ENCODE measurements at places on chromosomes 11 and 22. TPM values are rescaled to one million over a fixed set of nuclear protein-coding genes. Genes with fewer than 3 reads are reported as not detected.

C22orf42 gene
- total RNA-seq = not detected

- H3K4me1 ChIP-seq = no peaks in the 10 kb centered on the region
- DNase-seq = no peak
- H3K27ac ChIP-seq = no peak overlapping the region
- no peak overlapping the region for H3K4me3 ChIP-seq
- no peaks in the 10 kb centered on the region for H3K36me3 ChIP-seq
These were observed 1917.5 kb downstream of the LRRC4C start for GRCh38 chr11:39541945-39542351.

DNA sequence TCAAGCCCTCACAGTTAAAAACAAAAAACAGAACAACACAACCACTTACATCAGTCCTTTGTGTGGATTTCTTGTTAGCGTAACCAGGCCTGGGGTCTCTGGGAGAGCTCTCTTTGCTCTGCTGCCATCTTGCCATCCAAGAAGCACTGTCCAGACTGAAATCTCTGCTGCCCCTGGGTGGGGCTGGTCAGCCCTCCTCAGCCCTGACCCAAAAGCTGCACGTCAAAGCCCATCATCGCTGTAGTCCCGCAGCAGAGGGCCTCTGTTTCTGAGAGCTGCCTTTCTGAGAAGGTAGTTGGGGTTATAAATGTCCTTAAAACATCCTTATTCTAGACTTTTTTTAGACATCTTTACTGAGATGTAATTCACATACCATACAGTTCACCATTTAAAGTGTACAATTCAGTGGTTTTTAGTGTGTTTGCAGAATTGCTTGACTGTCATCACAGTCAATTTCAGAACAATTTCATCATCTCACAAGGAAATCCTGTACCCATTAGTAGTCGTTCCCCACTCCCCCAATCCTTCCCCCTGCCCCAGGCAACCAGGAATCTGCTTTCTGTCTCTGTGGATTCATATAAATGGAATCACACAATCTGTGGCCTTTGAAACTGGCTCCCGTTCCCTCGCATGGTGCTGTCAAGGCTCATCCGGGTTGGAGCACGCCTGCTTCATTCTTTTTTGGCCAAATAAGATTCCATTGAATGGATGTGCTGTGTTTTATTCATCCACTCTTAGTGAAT lies 94.9 kb downstream of the TBC1D22A start:
- H3K36me3 ChIP-seq = peaks cover 7% of the 10 kb centered on the region
- DNase-seq = no peak
- H3K4me3 ChIP-seq = no peak overlapping the region
- H3K27ac ChIP-seq = no peak overlapping the region
- H3K4me1 ChIP-seq = no peaks in the 10 kb centered on the region

DNA sequence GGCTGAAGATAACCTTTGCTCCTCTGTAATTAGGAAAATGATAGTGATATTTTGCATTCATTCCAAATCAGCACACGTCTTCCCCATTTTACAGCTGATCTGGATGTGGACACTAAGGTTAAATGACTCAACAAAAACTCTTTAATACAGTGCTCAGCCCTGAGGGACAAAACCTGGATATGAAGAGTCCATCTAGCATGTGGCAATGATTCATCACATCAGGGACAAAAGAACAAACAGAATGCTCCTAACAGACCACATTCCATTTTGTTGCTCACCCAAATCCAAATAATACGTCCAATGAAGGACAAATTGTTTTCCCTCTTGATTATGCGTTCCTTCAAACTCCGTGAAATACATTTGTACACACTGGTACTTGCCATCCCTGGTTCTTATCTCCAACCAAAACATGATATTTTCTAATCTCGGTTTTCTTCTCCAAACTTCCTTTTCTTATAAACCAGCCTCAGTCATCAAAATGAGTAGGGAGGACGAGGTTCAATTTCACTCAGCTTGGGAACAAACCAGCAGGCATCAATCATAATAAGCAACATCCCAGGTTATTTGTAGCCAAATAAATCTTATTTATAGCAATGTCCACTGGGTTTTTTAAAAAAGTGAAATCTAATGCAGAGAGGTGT lies 53.7 kb upstream of the MTMR2 start:
- no peaks in the 10 kb centered on the region for H3K27me3 ChIP-seq
- H3K4me3 ChIP-seq = no peak overlapping the region
- H3K27ac ChIP-seq = no peak overlapping the region
- H3K4me1 ChIP-seq = no peaks in the 10 kb centered on the region
- peaks cover 39% of the 10 kb centered on the region for H3K36me3 ChIP-seq

GRCh38 chr11:69446108-69446507 lies 35.4 kb upstream of the LINC01488 start:
- no peaks in the 10 kb centered on the region for H3K36me3 ChIP-seq
- peaks cover 77% of the 10 kb centered on the region for H3K4me1 ChIP-seq
- H3K27me3 ChIP-seq = no peaks in the 10 kb centered on the region

DNA sequence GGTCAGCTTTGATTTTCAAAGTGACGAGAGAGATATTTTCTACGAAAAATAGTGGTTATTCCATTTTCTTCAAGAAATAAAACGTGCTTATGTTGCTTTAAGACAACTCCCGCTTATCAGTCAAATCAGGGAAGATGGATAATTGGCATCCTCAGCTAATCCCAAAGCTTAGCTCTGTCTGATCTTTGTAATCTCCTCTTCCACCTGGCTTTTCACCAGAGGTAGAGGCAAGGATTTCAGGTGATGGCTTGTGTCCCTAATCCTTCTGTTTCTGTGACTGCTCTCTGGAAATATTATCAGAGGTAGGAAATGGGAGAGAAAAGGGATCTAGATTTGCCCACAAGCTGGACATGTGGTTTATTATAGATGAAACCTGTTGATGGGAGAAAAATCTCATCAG lies 78.9 kb downstream of the DBX1 start:
- no peak for DNase-seq
- no peak overlapping the region for H3K27ac ChIP-seq
- no peak overlapping the region for H3K4me3 ChIP-seq
- no peaks in the 10 kb centered on the region for H3K27me3 ChIP-seq
- peaks cover 86% of the 10 kb centered on the region for H3K36me3 ChIP-seq
- no peaks in the 10 kb centered on the region for H3K4me1 ChIP-seq

DNA sequence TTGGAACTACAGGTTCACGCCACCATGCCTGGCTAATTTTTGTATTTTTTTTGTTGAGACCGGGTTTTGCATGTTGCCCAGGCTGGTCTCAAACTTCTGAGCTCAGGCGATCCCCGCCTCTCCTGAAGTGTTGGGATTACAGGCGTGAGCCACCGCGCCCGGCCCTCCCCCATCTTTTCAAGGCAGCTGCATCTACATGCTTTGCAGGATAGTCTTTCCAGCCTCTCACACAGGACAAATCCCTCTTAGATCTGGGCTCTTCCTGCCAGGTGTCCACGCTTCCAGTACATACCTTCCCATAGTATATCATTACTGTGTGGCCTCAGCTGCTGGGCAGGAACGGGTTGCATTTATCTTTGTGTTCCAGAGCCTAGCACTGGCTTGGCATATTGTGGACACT lies 49.7 kb downstream of the C11orf96 start:
- no peak overlapping the region for H3K4me3 ChIP-seq
- no peak for DNase-seq
- H3K36me3 ChIP-seq = no peaks in the 10 kb centered on the region
- H3K27me3 ChIP-seq = no peaks in the 10 kb centered on the region
- H3K27ac ChIP-seq = no peak overlapping the region

CST6 gene
- total RNA-seq = 11.0 TPM

MAPK1 gene
- 146 TPM for total RNA-seq

Measured in lower lobe of right lung (tissue), 2 donors.